ENCODE measurements at places on chromosomes 2 and 18.

DNA sequence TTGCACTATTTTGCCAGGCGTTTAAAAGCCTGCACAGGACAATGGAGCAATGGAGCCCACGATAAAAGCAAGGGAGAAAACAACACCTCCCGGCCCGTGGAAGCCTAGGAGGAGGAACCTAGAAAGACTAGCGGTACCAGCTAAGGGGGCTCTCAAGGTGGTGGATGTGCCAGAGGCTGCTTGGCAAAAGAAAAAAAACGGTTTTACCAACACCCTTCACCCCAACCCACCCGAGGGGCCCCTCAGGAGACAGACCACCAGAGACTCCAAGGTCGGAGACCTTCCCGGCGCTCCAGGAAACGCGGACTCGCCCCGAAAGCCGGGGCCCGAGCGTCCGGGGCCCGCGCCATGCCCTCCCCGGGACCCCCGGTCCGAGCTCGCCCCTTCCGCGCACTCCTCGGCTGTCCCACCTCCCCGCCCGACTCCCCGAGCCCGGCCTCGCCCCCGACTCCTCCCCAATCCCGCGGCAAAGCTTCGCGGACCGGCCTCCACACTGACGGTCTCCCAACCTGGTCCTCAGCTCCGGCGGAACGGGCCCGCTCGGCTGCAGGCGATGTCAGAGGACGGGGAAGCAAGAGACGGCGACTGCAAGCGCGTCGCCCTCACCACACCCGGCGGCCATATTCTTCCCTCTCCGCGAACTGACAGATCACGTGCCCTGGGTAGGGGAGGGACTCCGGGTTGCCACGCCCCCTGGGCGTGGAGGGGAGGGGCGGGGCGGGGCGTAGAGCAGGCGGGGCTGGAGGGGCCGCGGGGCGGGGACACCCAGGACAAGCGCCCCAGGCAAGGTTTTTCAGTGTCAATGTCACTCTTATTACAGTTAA, at the start of gene KIDINS220:
Gene KIDINS220 (minus strand): TSS at position 643 of the 824 bp plus-strand sequence. CDS start 10,520 bp downstream, outside the sequence.
- DNase-seq, result peak; percentile 91

GRCh38 chr2:202858601-202859000, 13.0 kb downstream of the ICA1L start:
- no peak for DNase-seq

DNA sequence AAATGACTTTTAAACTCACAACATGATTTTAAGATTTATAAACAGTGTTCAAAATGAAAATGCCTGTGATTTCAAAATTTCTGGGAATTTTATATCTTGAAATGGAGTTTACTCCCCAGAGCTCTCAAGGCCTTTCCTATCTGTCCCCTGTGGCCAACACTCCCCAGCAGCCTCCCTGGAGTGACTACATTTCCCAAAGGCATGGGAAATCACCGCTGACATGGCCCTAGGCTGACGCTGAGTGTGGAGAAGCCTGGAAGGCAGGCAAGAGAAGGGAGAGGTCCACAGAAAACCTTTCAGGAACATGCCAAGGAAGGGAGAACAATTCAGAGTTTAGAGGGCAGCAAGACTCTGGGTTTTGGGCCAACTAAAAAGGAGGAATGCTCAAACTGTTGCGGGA, 20.2 kb upstream of the ZFP36L2 start:
- DNase-seq, result no peak

DNA sequence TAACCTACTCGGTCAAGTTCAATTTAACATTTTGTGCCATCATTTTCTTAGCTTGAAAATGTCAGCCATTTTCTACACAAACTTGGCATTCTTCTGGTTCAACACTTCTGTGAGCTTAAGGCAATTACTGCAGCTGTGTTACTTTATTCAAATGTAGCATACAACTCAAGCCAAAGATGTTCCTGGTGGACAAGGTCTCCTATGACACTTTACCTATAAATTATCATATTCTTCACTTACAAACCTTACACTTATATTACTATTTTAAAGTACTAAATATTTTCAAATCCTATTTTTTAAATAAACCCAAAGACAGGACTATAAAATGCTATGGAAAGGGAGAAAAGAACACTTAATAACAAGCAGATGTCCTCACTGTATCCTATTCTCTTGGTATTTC, 1045.3 kb downstream of the TSN start:
- DNase-seq, result no peak

DNA sequence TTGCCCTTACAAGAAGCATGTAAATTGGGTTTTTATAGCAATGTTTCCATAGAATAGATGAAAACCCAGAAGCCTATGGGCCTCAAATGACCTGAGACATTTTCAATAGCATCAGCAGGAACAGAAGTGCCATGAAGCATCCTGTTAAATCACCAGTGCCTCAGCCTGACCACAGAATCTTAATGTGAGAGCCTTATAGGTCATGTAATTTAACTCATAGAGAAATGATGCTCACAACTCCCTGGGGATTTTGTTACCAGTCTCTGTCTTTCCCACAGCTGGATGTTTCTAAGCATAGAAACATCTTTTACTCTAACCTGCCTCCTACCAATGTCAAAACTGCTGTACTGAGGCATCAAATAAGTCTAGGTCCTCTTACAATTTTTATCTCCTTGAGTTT, 295.8 kb upstream of the ACVR2A start:
- no peak for DNase-seq

DNA sequence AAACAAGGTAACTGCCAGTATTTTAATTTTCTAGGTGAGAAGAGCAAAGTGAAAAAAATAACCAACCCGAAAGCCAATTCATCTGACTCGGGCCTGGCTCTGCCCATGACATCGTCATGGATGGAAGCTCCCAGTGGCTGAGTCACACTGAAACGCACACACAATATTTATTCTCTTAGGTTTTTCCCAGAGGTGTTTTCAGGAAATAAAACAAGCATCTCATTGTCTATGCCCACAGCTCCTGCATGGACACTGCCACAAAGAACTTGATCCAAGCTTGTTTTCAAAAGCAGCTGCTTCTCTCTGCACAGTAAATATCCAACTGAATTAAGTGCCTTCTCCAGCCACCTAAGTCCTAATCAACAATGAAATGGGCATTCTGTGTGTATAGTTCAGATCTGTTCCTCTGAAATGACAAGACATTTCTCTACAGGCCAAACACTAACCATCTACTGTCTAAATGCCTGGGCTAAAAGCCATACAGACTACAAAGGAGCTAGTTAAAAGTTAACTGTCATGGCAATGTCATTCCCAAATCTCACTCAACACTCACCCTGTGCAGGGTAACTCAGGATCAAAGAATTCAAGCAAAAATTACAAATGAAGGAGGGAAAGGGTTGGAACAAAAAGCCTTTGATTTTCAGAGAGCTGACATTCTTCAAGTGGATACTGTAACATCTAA, 62.9 kb downstream of the RPL31 start:
- no peak for DNase-seq

- DNase-seq, result no peak
These were observed 15.4 kb upstream of the FAM124B start for GRCh38 chr2:224417361-224417729.
